Retinal pigment epithelial cell (primary cell): ENCODE measurements at places on chromosomes 2 and 18.

GRCh38 chr2:25257032-25257552 lies 84.6 kb downstream of the DNMT3A start:
- DNase-seq: peak; percentile 57

- no peak for DNase-seq
Observed at GRCh38 chr2:102418421-102418961, 4.5 kb upstream of the IL18RAP start.

DNA sequence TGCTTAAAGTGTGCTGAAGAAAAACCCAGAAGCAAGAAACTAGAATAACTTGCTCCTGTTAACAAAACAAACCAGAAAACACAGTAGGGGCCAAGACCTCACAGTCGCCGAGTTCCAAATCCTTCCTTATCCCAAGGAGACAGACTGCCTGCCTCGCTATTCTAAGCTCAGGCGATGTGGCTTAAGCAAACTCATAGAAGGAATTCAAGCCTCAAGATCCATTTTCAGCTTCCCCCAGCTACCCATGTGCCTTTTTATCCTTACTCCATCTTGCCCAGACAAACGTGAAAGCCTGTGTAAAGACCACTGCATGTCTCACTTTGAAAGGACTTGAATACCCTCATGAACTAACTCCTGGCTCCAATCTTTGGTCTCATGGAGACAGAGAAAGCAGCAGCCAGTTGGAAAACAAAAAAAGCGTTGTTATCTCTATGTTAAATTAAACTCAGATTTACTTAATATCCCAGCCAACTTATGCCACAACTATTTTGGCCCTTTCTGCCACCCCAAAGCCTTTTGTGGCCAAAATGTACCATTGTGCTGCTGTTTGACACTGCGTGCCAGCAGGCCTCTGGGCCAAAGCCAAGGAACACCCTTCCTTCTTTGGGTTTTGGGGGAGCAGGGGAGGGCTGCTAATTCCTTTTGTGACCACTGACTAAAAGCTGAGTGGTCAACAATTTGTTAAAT lies 123.2 kb upstream of the FZD5 start:
- no peak for DNase-seq

GRCh38 chr2:201118961-201119854 lies 3.2 kb downstream of the CFLAR start:
- no peak for DNase-seq

DNA sequence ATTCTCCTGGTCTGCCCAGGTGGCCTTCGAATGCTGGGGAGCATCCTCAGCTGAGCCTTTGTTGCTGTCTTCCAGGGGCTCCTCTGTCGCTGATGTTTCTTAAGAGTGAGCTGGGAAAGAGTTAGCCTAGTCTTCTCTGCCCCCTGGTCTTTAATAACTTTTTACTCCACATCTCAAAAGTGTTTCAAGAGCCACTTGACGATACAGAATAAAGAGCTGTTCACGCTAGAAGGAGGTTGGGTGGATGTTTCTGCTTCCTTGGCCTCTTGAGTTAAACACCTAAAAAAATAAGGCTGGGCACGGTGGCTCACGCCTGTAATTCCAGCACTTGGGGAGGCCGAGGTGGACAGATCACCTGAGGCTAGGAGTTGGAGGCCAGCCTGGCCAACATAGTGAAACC lies 2.8 kb upstream of the BUB1 start:
- DNase-seq: no peak

DNA sequence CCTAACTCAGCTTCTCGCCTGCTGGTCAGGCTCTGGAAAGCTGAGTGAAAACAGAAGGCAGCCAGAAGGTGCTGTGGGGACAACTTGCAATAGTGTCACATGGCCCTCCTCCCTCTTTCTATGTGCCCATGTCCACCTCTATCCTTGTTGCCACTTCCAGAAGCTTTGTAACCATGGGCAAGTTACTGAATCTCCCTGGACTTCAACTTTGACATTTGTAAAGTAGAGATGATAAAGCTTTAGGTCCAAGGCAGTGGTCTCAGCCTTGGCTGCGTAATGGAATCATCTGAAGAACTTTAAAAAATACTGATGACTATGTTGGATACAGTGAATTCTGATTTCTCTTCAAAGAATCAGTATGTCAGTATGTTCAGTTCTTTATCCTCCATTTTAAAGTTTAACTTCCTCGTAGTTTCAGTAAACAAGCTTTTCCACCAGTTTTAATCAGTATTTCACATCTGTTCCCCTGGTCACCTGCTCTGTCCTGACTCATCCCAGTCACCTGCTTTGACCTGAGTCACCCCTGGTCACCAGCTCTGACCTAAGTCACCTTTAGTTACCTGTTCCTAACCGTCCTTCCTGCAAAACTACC lies 245.2 kb upstream of the STON1 start:
- DNase-seq: no peak

- no peak for DNase-seq
Observed at GRCh38 chr2:12612671-12613070, 104.1 kb upstream of the TRIB2 start.

DNA sequence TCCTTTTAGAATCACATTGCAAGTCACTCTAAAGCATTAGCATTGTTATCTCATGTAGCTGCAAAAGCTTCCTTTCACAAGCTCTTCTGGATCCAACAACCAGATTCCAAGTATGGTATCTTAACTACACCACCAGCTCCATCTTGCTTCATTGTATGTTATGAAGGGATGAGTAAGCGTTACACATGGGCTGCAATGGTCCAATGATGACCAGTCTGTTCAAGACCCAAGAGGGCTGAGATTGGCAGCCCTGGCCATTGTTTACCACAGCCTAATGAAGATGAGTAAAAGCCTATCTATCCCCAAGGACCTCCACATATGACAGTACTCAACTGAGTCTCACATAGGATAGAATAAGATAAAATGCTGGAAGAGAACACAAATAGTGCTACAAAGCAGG lies 6.3 kb downstream of the CFLAR start:
- DNase-seq: no peak
